ENCODE measurements at places on chromosomes 3 and 15.
A peak's percentile ranks its signal among the peaks of the same experiment; 100 is the strongest.

- no peak for DNase-seq
Measured at GRCh38 chr3:123083383-123084124, 16.7 kb downstream of the PDIA5 start.

DNA sequence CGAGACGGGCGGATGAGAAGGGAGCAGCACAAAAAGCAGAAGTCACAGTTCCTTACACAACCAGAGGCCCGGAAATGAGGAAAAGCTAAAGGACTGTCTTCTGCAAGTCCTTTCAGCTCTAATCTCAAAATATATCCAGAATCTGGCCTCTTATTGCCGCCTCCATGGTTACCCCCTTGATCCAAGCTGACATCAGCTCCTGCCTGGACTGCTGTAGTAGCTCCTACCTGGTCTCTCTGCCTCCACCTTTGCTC lies 324.0 kb upstream of the ROPN1 start:
- DNase-seq, result no peak

DNA sequence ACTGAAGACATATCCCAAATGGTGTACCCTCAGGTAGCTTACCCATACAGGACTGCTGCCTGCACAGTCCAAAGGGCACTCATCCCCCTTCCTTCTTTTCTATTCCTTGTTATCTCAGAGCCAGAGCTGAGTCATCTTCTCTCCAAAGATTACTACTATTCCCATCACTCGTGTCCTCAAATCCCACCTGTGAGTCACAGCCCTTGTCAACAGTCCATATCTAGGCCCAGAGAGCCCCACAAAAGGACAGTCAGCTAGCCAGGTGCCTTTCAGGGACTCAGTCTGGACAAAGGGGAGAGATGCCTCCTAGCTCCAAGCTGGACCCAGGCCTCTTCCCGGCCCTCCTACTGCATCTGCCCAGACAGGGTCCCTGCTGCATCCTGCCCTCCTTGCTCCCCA lies 11.0 kb downstream of the PARP16 start:
- no peak for DNase-seq

- no peak for DNase-seq
Measured at GRCh38 chr3:10162185-10162584, 2.5 kb upstream of the IRAK2 start.

GRCh38 chr15:74904190-74904805 lies 2.4 kb downstream of the FAM219B start:
- DNase-seq, result no peak

- no peak for DNase-seq
Measured at GRCh38 chr3:79204351-79204750, 563.4 kb downstream of the ROBO1 start.

DNA sequence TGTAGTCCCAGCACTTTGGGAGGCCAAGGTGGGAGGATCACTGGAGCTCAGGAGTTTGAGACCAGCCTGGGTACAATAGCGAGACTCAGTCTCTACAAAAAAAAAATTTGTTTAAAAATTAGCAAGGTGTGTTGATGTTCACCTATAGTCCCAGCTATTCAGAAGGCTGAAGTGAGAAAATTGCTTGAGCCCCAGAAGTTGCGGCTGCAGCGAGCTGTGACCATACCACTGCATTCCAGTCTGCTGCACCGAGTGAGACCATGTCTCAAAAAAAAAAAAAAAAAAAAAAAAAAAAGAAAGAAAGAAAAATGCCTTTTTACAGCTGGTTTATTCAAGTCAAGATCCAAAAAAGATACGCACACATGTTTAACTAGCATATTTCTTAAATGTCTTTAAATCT lies 17.0 kb upstream of the MUC20 start:
- no peak for DNase-seq

GRCh38 chr3:33826206-33826605 lies 27.8 kb downstream of the PDCD6IP start:
- DNase-seq, result no peak

GRCh38 chr3:192187485-192188051 lies 539.8 kb downstream of the FGF12 start:
- DNase-seq, result no peak

DNA sequence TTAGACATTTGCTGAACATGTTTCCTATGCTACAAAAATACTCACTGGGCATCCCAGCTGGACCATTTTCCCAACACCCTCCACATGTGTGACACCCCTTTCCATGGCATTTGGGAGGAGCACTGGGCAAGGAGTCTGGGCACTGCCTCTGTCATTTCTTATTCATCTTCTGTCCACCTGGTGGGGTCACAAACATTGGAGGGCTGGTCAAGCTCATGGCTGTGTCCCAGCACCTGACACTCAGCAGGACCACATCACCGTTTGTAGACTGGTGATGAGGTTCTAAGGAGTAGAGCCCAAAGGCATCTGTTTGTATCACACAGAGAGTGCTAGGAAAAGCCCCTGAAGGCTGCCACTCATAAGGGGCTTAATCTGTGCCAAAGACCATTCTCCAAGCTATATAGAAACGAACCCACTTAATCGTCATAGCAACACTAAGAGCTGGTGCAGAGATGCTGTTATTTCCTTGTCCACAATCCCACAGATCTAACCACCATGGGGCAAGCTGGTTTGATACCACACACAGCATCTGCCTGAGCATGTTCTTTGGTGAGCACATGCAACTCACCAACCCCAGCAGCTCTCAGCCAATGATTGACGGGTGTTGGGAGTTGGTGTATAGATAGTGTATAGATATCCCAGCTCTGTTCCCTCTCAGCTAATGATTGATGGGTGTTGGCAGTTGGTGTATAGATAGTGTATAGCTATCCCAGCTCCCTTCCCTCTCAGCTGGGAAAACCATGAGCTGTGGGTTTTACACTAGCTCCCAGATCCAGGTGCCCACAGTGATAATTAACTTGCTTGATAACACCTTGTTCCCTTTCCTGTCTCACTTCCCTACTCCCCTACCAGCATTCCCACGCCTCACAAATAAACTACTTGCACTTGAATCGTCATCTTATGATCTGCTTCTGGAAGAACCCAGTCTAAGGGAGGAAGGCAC lies 42.7 kb upstream of the ATP2B2 start:
- DNase-seq, result no peak

DNA sequence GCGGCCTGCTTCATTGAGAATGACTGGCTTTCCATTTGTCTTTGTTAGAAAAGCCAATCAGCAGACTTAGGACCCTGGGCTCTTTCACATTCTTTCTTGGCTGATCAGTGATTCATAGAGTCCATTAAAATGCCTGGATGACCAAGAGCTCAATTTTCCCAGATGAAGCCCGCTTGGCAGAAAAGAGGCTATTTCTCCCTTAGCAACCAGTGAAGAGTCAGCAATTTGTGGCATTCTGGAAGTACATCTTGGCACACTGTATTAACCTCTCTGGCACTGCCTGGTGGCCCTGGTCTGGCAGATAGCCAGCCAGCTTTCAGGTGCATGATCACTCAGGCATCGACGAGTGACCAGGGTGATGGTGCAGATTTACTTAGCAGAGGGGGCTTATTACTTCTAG lies 145.7 kb upstream of the PLAAT1 start:
- DNase-seq, result no peak

GRCh38 chr3:59788133-59788532 lies 738.3 kb upstream of the CFAP20DC start:
- no peak for DNase-seq

- no peak for DNase-seq
Measured at GRCh38 chr3:23646184-23646920, 159.4 kb upstream of the UBE2E1 start.

DNA sequence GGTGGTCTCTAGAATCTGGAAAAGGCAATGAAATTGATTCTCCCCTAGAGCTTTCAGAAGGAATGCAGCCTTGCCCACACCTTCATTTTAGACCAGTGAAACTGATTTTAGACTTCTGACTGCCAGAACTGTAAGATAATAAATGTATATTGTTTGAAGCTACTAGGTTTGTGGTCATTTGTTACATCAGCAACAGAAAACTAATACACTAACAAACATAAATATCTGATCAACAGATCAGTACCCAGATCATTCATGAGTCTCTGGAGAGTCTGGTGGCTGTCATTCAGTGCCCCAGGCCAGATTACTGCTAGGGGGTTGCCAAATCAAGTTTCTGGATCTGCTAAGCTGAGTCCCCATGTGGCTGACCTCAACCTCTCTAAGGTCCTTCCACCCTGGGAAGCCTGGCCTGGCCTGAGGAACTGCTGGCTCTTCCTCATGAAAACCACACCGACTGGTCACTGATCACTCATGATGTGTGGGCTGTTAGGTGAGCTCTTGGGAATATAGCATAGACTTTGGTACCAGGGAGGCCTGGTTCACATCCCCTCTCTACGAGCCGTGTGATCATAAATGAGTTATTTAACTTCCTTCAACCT lies 11.1 kb upstream of the LACTB start:
- no peak for DNase-seq

GRCh38 chr3:172077197-172077757 lies 37.9 kb downstream of the FNDC3B start:
- no peak for DNase-seq

GRCh38 chr15:93983526-93983925 lies 247.8 kb upstream of the MCTP2 start:
- DNase-seq, result no peak

- DNase-seq, result no peak
Measured at GRCh38 chr3:124602980-124603627, 127.1 kb upstream of the UMPS start.

DNA sequence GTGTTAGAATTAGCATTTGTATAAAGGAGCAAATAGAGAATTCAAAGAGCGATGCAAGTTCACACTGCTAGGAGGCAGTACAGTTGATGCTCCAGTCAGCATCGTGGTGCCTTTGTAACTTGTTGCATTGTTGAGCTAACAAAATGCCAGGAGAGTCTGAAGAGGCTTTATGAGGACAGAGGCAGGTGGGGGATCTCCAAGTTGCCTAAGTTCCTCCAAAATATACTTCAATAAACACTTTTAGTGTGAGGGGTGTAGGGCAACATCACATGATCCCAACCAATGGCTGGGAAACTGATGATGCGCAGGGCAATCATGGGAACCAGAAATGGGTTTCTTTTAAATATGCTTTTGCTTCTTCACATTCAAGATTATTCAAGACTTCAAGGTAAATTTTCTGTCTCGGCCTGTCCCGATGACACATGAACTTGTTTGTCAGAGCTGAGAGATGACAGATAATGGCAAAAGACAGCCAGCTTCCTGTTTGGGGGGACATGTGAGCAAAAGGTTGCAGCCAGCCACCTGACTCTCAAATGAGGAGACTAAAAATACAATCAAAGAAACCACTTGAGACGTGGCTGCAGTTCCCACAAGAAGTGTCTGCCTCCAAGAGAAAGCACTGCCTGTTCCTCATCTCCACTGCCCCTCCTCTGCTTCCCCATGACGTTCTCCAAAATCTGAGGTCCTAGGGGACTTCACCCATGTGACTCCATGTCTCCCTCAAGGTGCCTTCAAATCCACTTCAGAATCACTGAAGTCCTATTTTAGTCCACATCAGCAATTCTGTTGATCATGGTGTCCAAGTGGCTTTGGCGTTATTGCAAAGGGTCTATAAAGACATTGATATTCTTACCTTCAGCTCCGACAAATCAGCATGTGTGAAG lies 39.3 kb downstream of the KLHL6 start:
- DNase-seq, result peak; percentile 54

DNA sequence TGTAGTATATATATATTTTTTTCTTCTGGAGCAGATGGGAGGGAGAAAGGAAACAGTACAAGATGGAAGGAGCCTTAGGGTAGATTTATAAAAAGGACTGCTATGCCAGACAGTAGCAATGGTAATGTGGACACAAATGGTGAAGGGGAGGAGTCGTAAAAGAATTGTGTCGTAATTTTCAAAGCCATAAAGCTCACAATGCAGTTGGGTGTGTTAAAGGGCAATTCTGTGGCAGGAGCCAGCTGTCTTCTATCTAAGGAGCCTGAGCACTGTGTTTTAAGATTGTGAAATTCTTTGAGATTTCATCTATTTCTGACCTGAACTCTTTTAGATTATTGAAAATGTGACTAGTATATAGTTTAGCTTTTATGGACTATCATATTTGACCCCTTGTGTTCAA lies 58.9 kb downstream of the CNOT10 start:
- no peak for DNase-seq

- DNase-seq, result peak; percentile 11
Measured at GRCh38 chr3:97793420-97794019, 28.3 kb upstream of the CRYBG3 start.

Data from T-helper 1 cell (primary cell).